Endodermal cell (in vitro differentiated cells): ENCODE measurements at places on chromosomes 13 and 19. TPM values are rescaled to one million over a fixed set of nuclear protein-coding genes. Genes with fewer than 3 reads are reported as not detected.

- DNase-seq: no peak
- peaks cover 13% of the 10 kb centered on the region for H3K36me3 ChIP-seq
- H3K4me1 ChIP-seq: peaks cover 11% of the 10 kb centered on the region
- no peak overlapping the region for H3K4me3 ChIP-seq
Measured at GRCh38 chr19:34277244-34277643, 22.9 kb downstream of the GARRE1 start.

- no peaks in the 10 kb centered on the region for H3K27me3 ChIP-seq
- no peaks in the 10 kb centered on the region for H3K4me1 ChIP-seq
Measured at GRCh38 chr19:51811344-51811743, 16.4 kb downstream of the FPR3 start.

GRCh38 chr19:57473646-57474045 is 3.7 kb downstream of the ZNF772 start:
- no peak overlapping the region for H3K27ac ChIP-seq
- no peaks in the 10 kb centered on the region for H3K27me3 ChIP-seq
- H3K4me1 ChIP-seq: no peaks in the 10 kb centered on the region
- H3K36me3 ChIP-seq: peaks cover 69% of the 10 kb centered on the region
- no peak for DNase-seq

GRCh38 chr19:58476498-58477015 is 405 bp downstream of the ZNF446 start:
- peak overlapping the region; percentile 91 for H3K4me3 ChIP-seq
- no peaks in the 10 kb centered on the region for H3K27me3 ChIP-seq

DNA sequence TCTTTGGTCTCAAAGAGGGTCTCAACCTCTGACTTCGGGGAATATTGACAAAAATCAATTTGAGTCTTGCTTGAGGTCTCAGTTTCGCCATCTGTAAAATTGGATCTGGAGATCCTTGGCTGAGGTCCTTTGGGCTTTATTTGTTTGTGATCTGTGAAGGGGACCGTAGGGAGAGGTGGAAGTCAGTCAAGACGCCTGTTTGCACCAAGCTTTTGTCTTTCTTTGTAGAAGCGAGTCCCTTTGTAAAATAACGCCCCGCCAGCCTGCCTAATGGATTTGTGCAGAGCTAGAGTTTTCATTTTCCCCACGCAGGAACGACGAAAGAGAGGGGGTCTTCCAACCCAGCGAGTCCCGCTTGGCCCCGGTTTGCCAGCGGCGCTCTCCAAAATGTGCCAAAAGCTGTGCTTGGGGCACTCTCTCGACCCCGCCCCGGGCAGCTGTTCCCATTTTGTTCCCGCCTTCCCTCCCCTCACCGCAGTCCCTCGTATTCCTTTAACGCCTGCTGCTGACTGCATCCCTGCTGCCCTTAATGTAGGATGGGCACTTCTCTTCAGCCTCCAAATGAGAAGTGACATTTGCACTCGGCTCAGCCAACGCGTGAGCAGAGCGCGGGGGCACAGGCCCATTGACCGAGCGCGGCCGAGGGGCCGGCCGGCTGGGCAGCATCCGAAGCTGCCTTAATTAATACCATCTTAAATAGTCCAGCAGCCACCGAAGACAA is 13.0 kb downstream of the ZIC5 start:
- H3K4me1 ChIP-seq: peaks cover 3% of the 10 kb centered on the region
- peak overlapping the region; percentile 82 for H3K4me3 ChIP-seq
- H3K36me3 ChIP-seq: no peaks in the 10 kb centered on the region
- peaks cover 82% of the 10 kb centered on the region for H3K27me3 ChIP-seq
- H3K27ac ChIP-seq: peak overlapping the region; percentile 98

EDDM13 gene
- not detected in 3 replicates for total RNA-seq

FSD1 gene
- 33.3 and 34.2 TPM in 2 replicates for total RNA-seq

GRCh38 chr19:50328224-50328872 is 829 bp downstream of the KCNC3 start:
- H3K27me3 ChIP-seq: peaks cover 17% of the 10 kb centered on the region
- H3K4me3 ChIP-seq: no peak overlapping the region
- no peaks in the 10 kb centered on the region for H3K36me3 ChIP-seq

DNA sequence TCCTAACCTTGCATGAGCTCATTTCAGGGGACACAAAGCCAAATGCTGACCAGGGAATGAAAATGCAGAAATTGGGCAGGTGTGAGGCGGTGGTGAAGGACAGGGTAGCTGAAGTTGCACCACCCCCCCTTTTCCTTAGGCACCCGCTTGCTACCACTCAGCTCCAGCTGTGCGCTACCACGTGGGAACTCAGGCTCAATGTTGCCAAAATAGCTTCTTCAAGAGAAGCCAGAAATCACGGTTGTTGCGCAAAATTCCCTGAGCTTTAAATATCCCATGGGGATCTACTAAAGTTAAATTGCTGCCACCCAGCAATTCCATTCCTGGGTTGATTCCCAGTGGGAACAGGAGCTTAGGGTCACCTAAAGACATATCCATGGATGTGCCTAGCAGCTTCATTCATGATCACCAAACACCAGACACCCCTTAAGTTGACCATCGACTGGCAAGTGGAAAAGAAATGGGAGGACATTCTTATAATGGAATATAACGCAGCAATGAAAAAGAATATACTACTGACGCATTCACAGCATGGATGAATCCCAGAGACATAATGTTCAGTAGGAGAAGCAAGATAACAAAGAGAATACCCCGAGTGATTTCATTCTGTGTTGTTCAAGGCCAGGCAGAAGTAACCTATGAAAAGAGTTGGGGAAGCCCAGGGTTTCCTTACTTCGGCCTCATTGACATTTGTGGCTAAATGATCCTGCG is 12.8 kb upstream of the ADGRL1 start:
- H3K4me1 ChIP-seq: no peaks in the 10 kb centered on the region
- H3K36me3 ChIP-seq: no peaks in the 10 kb centered on the region
- H3K27me3 ChIP-seq: no peaks in the 10 kb centered on the region
- DNase-seq: no peak
- no peak overlapping the region for H3K4me3 ChIP-seq
- H3K27ac ChIP-seq: no peak overlapping the region

CPT1C gene
- 36.8 and 41.4 TPM in 2 replicates for total RNA-seq

DNA sequence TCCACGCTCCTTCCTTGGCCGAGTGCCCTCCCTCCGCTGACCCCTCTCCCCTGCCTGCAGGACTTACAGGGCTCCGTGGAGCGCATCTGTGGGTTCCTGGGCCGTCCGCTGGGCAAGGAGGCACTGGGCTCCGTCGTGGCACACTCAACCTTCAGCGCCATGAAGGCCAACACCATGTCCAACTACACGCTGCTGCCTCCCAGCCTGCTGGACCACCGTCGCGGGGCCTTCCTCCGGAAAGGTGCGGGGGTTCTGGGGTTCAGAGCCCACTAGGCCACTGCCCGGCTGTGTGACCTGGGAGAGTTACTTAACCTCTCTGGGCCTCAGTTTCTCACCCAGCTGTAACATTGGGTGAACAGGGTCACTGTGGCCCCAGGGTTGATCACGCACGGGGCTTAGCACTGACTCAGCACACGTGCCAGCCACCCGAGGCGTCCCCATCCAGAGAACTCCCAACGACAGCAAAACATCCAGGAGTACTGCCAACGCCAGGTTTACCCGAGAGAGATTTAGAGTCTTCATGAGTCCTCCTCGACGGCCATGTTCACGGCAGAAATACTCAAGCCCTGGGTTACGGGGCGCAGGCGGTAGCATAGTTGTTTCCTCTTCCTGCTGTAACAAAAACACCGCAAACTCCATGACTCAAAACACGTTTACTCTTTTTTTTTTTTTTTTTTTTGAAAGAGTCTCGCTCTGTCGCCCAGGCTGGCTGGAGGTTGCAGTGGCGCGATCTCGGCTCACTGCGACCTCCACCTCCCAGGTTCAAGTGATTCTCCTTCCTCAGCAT is 9.7 kb upstream of the SPACA4 start:
- no peaks in the 10 kb centered on the region for H3K4me1 ChIP-seq
- H3K27ac ChIP-seq: no peak overlapping the region

- no peak overlapping the region for H3K4me3 ChIP-seq
- H3K36me3 ChIP-seq: peaks cover 98% of the 10 kb centered on the region
- H3K4me1 ChIP-seq: peaks cover 2% of the 10 kb centered on the region
- H3K27ac ChIP-seq: no peak overlapping the region
Measured at GRCh38 chr13:51237887-51238286, 15.7 kb downstream of the FAM124A start.

DNA sequence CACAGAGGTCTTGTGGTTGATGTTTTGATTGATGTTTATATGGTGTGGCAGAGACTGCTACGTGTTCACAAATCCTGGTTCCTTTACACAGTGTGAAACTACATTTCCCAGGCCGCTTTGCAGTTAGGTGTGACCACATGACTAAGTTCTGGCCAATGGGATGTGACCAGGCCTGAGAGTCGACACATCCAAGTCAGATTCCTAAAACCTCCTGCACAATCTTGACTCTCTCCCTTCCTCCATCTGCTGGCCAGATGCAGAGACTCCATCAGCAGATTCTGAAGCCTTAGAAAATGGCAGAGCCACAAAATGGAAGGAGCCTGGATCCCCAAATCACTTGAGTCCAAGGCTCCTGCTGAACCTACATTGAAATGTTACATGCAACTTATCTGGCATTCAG is 12.6 kb downstream of the CD37 start:
- peak; percentile 86 for DNase-seq
- H3K36me3 ChIP-seq: peaks cover 94% of the 10 kb centered on the region

- peak; percentile 93 for DNase-seq
- peak overlapping the region; percentile 99 for H3K27ac ChIP-seq
- peaks cover 14% of the 10 kb centered on the region for H3K4me1 ChIP-seq
- no peaks in the 10 kb centered on the region for H3K27me3 ChIP-seq
- H3K36me3 ChIP-seq: peaks cover 8% of the 10 kb centered on the region
- peak overlapping the region; percentile 86 for H3K4me3 ChIP-seq
Measured at GRCh38 chr19:49676136-49676783, 811 bp upstream of the PRMT1 start.

GRCh38 chr19:19459707-19460251 is 54.3 kb downstream of the GATAD2A start:
- no peaks in the 10 kb centered on the region for H3K27me3 ChIP-seq
- DNase-seq: no peak
- no peak overlapping the region for H3K4me3 ChIP-seq
- no peak overlapping the region for H3K27ac ChIP-seq

DNA sequence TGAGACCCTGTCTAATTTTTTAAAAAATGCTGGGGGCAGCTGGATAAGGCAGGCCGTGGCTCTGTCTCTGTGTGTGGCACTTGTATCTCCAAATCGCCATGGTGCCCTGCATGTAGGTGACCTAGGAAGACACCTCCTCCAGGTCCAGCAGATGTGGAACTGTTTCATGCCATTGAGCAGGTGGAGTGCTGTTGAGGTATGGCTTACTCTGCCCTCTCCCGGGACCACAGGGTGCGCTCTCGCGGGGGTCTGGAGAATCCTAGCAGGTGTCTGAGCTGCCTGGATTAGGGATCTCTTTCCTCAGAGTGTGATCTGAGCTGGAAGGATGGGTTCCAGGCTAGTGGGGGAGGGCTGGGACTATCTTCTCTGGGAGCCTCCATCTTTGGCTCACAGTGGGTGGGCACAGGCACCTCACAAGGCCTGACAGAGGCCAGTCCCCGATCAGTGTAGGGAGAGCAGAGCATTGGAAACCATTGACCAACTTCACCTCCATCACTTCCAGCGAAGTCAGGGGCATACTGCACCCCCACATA is 67.7 kb upstream of the TM9SF2 start:
- no peaks in the 10 kb centered on the region for H3K27me3 ChIP-seq
- H3K4me3 ChIP-seq: no peak overlapping the region
- H3K4me1 ChIP-seq: peaks cover 9% of the 10 kb centered on the region
- no peaks in the 10 kb centered on the region for H3K36me3 ChIP-seq
- no peak overlapping the region for H3K27ac ChIP-seq
- no peak for DNase-seq

GRCh38 chr13:80359778-80360452 is 19.0 kb upstream of the SPRY2 start:
- peaks cover 25% of the 10 kb centered on the region for H3K4me1 ChIP-seq
- peak overlapping the region; percentile 75 for H3K4me3 ChIP-seq
- no peaks in the 10 kb centered on the region for H3K36me3 ChIP-seq
- peak; percentile 94 for DNase-seq
- no peaks in the 10 kb centered on the region for H3K27me3 ChIP-seq
- H3K27ac ChIP-seq: peak overlapping the region; percentile 94
